ENCODE measurements at places on chromosomes 12 and 14. TPM values are rescaled to one million over a fixed set of nuclear protein-coding genes. Genes with fewer than 3 reads are reported as not detected.
A peak's percentile ranks its signal among the peaks of the same experiment; 100 is the strongest.

OR6C3 gene
- total RNA-seq: not detected

SERPINA1 gene
- 1.7 TPM for total RNA-seq

IFI27L2 gene
- 87.6 TPM for total RNA-seq

SRGAP1 gene
- 4.6 TPM for total RNA-seq

ITGB7 gene
- total RNA-seq: 1.4 TPM

OR6C4 gene
- total RNA-seq: not detected

GPR132 gene
- total RNA-seq: 0.83 TPM

TAS2R19 gene
- total RNA-seq: 2.5 TPM

TRIAP1 gene
- total RNA-seq: 14.2 TPM

KITLG gene
- total RNA-seq: 9.3 TPM

AMDHD1 gene
- total RNA-seq: 0.35 TPM

DNA sequence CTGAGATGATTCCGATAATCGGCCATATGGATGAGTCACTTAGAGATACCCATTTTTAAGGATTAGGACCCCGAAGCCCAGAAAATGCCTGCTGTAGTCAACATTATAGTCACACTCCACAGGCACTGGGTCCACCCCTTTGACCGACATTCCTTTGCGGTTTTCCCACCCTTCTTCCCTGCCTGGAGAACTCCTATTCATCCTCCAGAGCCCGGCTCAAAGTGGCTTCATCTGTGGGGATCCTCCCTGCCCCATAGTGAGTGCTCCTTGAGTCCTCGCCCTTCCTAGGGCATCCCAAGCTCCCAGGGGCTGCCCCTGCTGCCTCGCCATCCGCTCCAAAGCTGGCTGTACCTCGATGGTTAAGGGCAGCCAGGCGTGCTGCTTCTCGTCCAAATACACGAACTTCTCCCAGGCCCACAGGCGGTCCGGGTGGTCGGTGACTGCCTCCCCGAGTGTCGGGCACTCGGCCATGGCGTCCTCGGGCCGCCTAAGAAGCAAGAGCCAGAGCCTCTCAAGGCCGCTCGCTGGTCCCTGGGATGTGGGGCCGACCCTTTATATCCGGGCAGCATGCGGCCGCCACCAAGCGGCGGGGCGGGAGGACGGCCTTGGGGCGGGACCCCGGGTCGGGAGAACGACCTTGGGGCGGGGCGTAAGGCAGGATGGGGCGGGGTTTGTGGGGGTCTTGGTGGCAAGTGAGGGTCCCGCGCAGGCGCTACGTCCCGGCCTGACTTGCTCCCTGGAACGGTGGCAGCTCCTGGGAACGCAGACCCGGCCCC lies at the start of gene TCL1A:
TCL1A (minus strand) TSS at position 530 of the 776 bp plus-strand sequence; CDS start at position 471, 59 bp downstream.
- DNase-seq: no peak

DNA sequence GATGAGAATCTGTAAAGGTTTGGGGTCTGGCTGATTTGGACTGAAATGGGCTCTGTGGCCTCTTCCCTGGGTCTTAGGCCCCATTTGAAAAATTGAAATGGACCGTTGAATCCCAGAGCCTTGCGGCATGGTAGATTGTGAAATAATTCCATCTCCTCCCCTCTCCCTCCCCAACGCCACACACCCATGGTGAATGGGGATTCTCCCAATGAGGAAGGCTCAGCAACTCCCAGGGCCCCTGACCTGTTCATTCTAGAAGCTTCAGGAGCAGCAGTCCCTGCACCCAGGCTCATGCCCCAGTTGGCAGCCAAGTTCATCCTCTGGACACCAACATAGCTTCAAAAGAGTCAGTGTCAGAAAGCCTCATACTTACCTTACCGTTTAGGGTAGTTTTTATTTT lies 217.4 kb downstream of the ZFP36L1 start:
- no peak for DNase-seq

- DNase-seq: peak; percentile 85
These were observed 2.9 kb upstream of the SETD1B start for GRCh38 chr12:121800694-121801594.

DNA sequence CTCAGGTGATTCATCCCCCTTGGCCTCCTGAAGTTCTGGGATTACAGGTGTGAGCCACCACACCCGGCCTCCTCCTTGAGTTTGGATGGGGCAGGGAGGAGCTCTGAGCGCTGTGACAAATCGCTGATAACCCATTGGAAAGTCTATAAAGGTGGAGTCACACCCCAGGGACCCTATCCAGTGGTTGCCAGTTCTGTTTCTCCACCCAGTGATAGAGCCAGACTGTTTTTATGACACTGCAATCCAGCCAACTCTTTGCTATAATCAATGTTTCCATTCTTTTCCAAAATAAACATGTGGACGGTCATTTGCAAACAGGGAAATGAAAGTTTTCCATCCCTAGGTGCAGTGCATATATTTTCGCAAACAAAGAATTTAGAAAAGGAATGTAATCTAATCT lies 142.0 kb upstream of the PELI2 start:
- DNase-seq: no peak

- no peak for DNase-seq
These were observed 415.3 kb downstream of the SOX5 start for GRCh38 chr12:23534196-23534595.

- no peak for DNase-seq
These were observed 112.0 kb downstream of the ANO6 start for GRCh38 chr12:45327823-45328383.

DNA sequence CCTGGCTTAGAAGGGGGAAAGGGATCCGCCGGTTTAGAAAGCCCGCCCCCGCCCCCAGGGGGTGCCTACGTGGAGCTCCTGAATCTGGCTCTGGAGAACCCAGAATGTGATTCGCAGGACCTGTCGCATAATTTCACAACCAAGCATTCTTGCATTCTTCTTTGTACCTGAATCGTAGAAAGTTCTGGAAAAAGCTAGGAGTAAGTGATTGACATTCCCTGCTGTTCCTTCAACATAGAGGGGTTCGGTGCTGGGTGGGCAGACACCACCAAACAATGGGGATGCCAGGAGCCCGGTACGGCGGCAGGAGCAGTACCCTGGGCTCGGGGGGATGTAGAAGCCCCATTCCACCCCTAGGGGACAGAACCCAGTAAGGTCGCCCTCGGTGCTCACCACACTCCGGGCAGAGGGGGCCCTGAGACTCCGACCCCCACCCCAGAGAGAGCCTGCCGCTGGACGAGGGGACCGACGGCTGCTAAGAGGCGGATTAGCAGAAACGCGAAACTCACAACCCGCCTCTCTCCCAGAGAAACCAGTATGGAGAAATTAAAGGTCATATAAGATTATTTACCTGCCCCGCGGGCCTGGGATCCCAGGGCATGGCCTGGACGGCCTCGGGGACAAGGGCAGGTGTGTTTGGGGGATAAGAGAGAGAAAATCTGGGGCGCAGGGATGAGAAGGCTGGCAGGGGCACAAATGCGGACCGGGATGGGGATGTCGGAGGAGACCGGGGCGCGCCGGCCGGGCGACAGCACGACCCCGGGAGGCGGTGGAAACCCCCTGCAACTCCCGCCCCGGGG lies 520 bp downstream of the CSRP2 start:
- DNase-seq: no peak

DNA sequence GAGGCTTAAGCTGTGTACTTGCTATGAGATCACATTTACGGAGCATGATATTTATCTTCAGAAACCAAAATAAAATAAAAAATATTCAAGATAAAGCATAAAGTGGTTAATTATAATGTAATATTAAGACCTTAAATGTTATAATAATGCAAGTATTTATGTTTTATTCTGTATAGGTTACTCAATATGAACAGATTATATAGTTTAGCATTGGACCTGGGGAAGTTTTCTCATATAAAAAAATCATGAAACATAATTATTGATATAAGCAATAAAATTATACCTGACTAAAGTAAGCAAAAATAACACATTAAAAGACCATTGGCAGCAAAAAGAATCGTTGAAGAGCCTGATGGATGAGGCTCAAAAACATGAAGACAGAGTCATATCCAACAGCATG lies 516.2 kb downstream of the SLC16A7 start:
- DNase-seq: no peak

GRCh38 chr12:13116259-13116658 lies 12.8 kb upstream of the GSG1 start:
- DNase-seq: no peak

DNA sequence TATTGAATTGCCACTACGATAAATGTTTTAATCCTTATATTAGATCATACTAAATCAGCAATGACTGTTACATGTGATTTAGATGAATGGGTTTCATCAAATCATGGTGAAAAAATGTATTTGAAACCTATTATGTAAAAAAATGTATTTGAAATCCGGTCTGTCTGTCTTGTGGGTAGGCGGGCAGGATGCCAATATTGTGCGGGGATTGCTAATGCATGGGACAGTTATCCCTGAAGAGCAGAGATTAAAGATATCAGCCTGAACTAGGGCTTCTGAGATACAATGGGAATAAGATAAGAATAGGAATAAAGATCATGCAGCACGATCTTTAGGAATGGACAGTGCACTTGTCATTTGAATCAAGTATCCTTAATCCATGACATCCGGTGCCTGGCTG lies 134.0 kb downstream of the PRKCH start:
- no peak for DNase-seq

- no peak for DNase-seq
These were observed 217.0 kb downstream of the BCL11B start for GRCh38 chr14:99055019-99055418.

- DNase-seq: no peak
These were observed 5.8 kb downstream of the NUMB start for GRCh38 chr14:73452341-73453186.

DNA sequence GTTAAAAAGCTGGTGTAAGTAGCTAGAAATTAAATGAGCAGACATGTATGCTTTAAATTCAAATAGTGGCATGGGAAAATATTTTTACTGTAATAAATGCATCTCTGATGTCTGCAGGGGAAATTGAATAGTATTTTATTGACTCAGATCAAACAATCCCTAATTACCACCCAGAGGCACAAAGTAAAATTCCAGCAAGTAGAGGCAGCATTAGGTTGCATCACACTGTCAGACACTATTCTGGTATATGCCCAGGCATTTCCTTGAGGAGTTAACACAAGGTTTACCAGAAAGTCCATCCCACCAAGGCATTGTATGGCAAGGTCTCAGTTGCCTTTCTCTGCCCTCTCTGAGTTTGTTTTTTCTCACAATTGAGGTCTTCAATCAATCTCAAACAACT lies 201.6 kb upstream of the KITLG start:
- DNase-seq: no peak

DNA sequence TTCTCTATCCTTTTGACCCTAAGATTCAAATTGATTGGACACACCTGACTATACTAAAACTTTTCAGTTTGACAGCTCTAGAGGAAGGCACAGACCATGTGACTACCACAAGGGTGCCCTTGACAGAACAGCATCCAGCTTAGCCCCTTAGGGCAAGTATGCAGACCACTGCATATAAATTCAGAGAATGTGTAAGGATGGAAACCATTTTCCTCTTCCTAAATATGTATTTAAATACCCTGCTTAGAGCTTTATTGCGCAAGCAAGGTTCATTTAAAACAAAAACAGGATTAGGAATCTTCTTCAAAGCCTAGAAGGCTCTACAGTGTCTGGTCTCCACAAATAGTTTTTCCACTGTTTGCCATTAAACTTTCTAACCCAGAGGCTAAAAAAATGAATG lies 202.8 kb downstream of the MED13L start:
- no peak for DNase-seq

GRCh38 chr12:52201451-52201839 lies 9.6 kb upstream of the KRT80 start:
- DNase-seq: no peak

DNA sequence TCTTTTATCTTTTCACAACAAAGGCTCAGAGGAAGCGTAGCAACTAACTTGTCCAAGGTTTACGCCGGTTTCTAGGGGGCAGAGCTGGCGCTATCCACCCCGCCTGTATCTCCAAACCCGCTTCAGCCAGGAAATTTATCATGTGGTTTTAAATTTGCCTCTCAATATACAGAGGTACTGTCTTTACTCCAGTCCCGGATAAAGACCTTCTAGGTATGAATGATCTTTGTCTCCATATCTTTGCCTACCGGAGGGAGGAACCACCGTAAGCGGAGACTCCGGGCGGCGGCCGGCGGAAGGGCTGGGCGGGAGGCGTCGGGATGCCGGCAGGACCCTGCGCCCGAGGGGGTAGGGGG lies 693 bp upstream of the RIMKLB start:
- DNase-seq: no peak

DNA sequence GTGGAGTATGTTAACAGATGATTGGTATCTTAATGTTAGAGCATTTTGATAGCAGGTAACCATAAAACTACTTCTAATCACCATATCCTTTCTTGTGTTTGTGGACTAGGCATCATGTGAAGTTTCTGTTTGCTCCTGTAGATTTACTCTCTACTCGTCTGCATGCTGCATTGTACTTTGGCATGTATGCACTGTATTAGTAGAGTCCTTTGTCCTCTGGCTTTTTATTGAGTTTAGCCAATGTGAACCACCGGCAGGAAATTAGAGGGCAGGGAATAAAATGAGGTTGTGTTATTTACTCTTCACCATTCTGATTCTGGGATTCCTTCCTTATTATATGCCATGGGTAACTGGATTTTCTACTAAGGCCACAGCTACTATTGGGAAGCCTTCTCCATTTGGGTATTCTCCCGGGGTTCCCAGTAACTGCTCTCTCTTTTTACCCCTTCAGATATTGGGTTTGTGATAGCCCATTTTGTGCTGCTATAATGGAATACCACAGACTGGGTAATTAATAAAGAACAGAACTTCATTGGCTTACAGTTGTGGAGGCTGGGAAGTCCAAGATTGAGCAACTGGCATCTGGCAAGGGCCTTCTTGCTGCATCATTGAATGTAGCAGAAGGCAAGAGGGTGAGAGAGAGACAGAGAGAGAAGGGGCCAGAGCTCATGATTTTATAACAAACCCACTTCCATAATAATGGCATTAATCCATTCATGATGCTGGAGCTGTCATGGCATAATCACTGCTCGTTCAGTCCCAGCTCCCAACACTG lies 22.4 kb downstream of the FAM177A1 start:
- no peak for DNase-seq

DNA sequence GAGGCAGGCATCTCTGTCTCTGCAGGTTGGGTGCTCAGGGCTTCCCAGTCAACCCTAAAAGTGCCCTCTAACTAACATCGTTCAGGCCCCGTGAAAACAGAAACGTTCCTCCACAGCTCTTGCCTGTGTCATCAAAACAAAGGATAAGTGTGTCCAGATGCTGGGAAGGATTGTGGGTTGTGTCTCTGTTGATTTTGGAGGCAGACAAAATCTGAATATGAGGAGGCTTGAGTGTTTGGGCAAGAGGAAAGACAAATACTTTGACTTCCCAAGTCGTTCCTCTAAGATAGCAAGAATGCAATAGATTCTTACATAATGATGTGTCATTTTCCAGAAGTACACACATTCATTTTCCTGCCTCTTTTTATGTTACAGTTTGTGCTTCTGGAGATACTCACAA lies 52.9 kb downstream of the SERPINA3 start:
- DNase-seq: no peak

DNA sequence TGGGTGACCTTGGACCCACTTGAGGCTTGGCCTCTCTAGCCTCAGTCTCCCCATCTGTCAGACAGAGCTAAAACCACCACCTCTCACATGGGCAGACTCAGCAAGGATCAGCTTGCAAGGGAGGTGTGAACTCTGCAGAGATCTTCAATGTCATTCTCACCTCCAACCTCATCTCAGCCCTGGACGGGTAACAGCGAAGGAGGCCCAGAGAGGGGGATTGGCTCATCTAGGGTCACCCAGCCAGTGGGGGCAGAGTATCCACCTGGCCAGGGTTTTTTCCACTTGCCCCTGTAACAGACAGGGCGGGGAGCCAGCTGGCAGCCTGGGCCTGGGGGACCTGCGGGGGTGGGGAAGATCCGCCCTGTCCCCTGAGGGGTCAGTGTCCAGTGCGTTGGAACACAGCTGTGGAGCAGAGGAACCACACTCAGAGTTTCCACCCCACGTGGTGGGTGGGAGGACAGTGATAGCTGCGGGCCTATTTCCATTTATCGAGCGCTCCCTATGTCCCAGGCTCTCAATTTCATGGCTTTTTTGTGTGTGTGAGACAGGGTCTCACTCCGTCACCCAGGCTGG lies 27.4 kb downstream of the DTX1 start:
- peak; percentile 56 for DNase-seq

Measured in heart left ventricle (tissue), 16 donors.